HCT116 (cell line): ENCODE measurements at places on chromosomes 2 and 18. TPM values are rescaled to one million over a fixed set of nuclear protein-coding genes. Genes with fewer than 3 reads are reported as not detected.

DNA sequence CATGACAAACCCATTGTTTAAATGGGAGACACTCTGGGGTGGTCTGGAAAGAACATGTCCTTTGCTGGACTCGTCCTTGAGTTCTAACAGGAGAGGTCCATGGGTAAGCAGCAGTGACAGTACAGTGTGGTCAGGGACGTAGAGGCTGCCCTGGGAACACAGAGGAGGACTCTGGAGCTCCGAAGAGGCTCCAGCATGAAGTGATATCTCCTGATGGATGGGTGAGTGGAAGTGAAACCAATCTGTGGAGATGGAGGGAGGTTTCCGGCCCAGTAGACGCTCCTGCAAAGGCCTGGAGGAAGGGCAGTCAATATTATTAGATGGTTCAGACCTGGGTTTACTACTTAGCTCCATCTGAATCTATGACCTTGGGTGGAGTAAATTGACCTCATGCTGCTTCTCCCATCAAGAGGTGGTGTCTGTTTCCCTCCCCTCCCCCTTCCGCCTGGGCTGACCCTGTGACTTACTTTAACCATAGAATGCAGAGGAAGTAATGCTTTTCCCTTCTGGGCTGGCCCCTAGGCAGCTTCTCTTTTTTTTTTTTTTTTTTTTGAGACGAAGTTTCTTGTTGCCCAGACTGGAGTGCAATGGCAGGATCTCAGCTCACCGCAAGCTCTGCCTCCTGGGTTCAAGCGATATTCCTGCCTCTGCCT, 2.3 kb upstream of the TFCP2L1 start:
- H3K27ac ChIP-seq = no peak overlapping the region
- H3K36me3 ChIP-seq = no peaks in the 10 kb centered on the region
- no peak for DNase-seq
- H3K4me3 ChIP-seq = no peak overlapping the region
- H3K4me1 ChIP-seq = no peaks in the 10 kb centered on the region
- no peaks in the 10 kb centered on the region for H3K27me3 ChIP-seq

DNA sequence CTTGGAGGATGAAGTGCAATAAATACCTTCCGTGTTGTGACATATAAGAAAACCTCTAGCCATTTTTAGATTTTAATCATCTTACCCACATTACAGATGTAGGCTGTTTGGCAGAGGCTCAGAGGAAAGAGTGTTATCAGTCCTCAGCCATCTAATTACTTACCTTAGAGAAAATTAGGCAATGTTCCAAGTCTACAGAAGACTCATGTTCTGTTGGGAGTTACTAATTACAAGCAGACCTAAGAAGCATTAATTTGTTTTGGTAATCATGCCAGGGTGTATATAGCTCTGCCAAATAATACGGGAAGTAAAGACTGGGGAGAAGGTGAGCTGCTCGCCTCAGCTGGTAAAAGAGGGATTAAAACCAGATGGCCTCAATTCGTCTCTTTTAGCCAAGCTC, 125.8 kb upstream of the PGAP1 start:
- no peaks in the 10 kb centered on the region for H3K27me3 ChIP-seq
- no peaks in the 10 kb centered on the region for H3K36me3 ChIP-seq
- no peak for DNase-seq
- H3K4me3 ChIP-seq = no peak overlapping the region

DNA sequence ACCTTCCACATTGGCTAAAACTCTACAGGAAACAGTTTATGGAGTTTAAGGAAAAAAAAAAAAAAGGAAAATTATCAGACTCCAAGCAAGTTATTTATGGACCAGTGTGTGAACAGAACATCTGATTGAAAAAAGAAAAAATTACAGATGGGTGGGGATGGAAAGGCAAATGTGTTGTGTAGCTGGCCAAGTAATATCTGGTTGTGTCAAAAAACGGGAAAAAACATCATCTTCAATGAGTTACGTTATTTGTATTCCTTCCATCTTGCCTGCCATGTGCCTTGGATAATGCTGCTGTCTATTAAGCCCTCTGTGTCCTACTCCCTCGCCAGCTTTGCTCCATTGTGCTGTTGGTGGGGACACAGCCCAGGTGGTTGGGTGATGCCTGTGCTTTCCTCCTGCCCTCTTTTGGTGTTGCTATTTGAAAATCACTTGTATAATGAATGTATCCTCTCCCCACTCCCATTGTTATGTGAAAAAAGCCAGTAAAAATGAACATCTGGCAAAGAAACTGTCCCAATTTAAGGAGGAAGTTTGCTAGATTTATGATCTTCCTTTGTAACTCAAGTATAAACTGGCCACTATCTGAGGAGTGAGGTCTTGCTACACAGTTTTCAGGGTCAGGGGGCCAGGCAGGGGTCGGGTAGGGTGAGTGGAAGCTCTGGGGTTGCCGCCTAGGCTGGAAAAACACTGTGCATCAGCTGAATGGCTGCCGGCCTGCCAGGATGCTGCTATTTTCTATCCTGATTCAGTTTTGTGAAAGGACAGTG, 155.9 kb downstream of the FMNL2 start:
- no peak overlapping the region for H3K27ac ChIP-seq
- no peak for DNase-seq
- H3K36me3 ChIP-seq = no peaks in the 10 kb centered on the region
- H3K4me3 ChIP-seq = no peak overlapping the region
- H3K4me1 ChIP-seq = peaks cover 30% of the 10 kb centered on the region

- no peaks in the 10 kb centered on the region for H3K4me1 ChIP-seq
- no peak overlapping the region for H3K4me3 ChIP-seq
- no peaks in the 10 kb centered on the region for H3K36me3 ChIP-seq
Observed at GRCh38 chr2:193482557-193482956, 1287.8 kb upstream of the TMEFF2 start.

GRCh38 chr2:80326214-80326613, 21.7 kb upstream of the LRRTM1 start:
- H3K4me1 ChIP-seq = no peaks in the 10 kb centered on the region
- no peaks in the 10 kb centered on the region for H3K36me3 ChIP-seq
- DNase-seq = no peak
- no peak overlapping the region for H3K4me3 ChIP-seq
- H3K27ac ChIP-seq = no peak overlapping the region
- H3K27me3 ChIP-seq = no peaks in the 10 kb centered on the region

DNA sequence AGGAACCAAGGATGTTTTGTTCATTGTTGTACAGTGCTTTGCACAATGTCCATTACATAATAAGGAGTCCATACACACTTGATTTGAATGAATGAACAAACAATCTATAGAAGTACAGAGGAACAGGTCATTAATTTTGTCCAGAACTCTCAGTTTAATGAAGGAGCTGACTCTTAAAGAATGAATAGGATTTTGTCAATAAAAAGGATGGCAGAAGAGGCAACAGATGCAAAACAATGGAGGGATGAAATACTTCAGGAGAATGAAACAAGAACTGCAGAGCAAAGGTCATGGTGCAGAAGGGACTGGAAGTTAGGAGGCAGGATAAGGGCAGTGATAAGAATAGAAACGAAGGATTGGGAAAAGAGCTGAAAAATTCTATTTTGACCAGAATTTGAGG, 28.7 kb upstream of the COL5A2 start:
- no peaks in the 10 kb centered on the region for H3K36me3 ChIP-seq
- no peak overlapping the region for H3K27ac ChIP-seq
- no peak for DNase-seq
- no peak overlapping the region for H3K4me3 ChIP-seq

DNA sequence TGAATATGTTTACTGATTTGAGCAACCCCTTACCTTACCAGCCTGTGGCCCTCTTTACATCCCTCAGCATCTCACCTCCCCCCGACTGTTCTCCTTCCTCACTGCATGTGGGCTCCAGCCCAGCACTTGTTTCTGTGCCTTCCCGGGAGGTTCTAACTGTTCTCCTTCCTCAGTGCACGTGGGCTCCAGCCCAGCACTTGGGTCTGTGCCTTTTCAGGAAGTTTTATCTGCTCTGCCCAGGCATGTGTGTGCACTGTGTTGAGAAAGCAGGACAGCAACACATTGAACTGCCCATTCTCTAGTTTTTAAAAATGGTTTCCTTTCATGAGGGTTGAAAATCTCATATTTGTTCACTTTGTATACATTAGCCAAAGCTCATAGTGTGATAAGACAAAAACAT, 158.4 kb downstream of the ATP9B start:
- H3K36me3 ChIP-seq = no peaks in the 10 kb centered on the region
- H3K27me3 ChIP-seq = no peaks in the 10 kb centered on the region
- H3K4me1 ChIP-seq = no peaks in the 10 kb centered on the region
- no peak overlapping the region for H3K27ac ChIP-seq
- H3K4me3 ChIP-seq = no peak overlapping the region

DNA sequence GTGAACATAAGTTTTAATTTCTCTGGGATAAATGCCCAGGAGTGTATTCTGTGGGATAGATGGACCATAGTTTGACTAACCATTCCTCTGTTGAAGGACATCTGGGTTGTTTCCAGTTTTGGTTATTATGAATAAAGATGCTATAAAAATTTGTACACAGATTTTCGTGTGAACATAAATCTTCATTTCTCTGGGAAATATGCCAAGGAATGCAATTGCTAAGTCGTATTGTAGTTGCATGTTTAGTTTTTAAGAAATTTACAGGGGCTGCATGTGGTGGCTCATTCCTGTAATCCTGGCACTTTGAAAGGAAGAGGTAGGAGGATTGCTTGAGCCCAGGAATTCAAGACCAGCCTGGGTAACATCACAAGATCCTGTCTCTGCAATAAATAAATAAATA, 6.9 kb upstream of the SLC11A1 start:
- no peaks in the 10 kb centered on the region for H3K4me1 ChIP-seq
- no peaks in the 10 kb centered on the region for H3K27me3 ChIP-seq
- no peak overlapping the region for H3K27ac ChIP-seq
- H3K36me3 ChIP-seq = no peaks in the 10 kb centered on the region
- no peak for DNase-seq

DNA sequence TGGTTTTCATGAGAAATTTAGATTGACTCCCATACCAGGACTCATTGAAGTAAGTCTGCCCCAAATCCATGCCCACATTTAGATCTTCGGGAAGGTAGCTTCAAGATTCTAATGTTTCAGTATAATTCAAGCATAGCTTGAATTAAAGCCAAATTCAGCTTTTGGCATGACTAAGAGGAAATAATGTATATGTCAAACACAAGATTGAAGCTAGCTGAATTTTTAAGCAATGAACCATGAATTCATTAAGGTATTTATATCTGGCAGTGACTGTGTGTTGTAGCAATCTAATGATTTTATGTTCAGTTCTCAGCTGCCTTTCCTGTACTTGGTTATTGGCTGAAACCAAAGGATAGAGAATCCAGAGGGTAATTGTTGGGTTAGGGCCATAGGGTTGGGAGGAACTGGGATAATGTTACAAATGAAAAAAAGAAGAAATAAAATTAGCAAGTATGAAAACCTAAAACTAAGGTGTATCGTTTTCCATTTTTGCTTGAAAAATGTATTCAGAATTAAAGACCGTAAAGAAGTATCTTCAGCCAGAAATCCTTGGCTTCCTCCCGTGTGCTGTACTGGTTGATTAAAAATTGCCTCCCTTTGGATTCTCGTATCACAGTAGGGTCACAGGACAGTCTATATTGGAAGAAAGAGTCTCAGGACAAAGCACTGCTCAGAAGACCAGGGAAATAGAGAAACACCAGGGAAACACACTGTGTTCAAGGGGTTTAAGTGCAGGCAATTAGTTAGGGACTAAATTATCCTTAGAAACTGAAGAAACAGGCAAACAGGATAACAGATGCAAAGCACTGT, 119.0 kb upstream of the FN1 start:
- no peaks in the 10 kb centered on the region for H3K4me1 ChIP-seq
- no peaks in the 10 kb centered on the region for H3K27me3 ChIP-seq
- H3K36me3 ChIP-seq = no peaks in the 10 kb centered on the region
- H3K4me3 ChIP-seq = no peak overlapping the region
- H3K27ac ChIP-seq = no peak overlapping the region

GRCh38 chr2:195003881-195004471, 653.0 kb upstream of the SLC39A10 start:
- no peaks in the 10 kb centered on the region for H3K4me1 ChIP-seq
- DNase-seq = no peak
- H3K36me3 ChIP-seq = no peaks in the 10 kb centered on the region
- no peak overlapping the region for H3K4me3 ChIP-seq
- no peaks in the 10 kb centered on the region for H3K27me3 ChIP-seq

DNA sequence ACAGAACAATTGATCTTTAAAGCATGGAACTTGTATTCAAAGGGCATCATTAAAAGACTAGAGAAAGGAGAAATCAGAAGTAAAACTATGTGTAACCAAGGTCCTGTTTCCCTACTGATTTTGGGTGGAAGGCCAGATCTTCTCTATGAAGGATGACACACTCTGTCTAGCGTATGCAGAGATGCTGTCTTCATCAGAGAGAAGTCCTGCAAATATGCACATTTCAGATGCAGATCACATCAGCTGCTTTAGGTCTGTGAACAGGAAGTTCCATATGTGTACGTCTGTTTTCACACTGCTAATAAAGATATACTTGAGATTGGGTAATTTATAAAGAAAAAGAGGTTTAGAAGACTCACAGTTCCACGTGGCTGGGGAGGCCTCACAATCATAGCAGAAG, 857.3 kb downstream of the CNTNAP5 start:
- no peak overlapping the region for H3K27ac ChIP-seq
- H3K36me3 ChIP-seq = no peaks in the 10 kb centered on the region
- no peaks in the 10 kb centered on the region for H3K4me1 ChIP-seq
- DNase-seq = no peak
- H3K27me3 ChIP-seq = no peaks in the 10 kb centered on the region
- no peak overlapping the region for H3K4me3 ChIP-seq

- no peaks in the 10 kb centered on the region for H3K36me3 ChIP-seq
- DNase-seq = no peak
- H3K4me3 ChIP-seq = no peak overlapping the region
- H3K27ac ChIP-seq = no peak overlapping the region
- no peaks in the 10 kb centered on the region for H3K27me3 ChIP-seq
Observed at GRCh38 chr18:39958876-39959275, 1996.2 kb upstream of the PIK3C3 start.

- DNase-seq = no peak
- no peak overlapping the region for H3K27ac ChIP-seq
- H3K36me3 ChIP-seq = no peaks in the 10 kb centered on the region
- H3K27me3 ChIP-seq = no peaks in the 10 kb centered on the region
- no peak overlapping the region for H3K4me3 ChIP-seq
Observed at GRCh38 chr2:57711991-57712390, 334.6 kb upstream of the VRK2 start.

- H3K4me3 ChIP-seq = no peak overlapping the region
- H3K4me1 ChIP-seq = no peaks in the 10 kb centered on the region
- no peak overlapping the region for H3K27ac ChIP-seq
- no peaks in the 10 kb centered on the region for H3K27me3 ChIP-seq
- no peaks in the 10 kb centered on the region for H3K36me3 ChIP-seq
- DNase-seq = no peak
Observed at GRCh38 chr2:22035361-22035830, 911.6 kb downstream of the TDRD15 start.

- no peak overlapping the region for H3K27ac ChIP-seq
- H3K4me3 ChIP-seq = no peak overlapping the region
- no peaks in the 10 kb centered on the region for H3K36me3 ChIP-seq
- H3K4me1 ChIP-seq = peaks cover 46% of the 10 kb centered on the region
- no peaks in the 10 kb centered on the region; the same call in 1 of the 2 replicates for H3K27me3 ChIP-seq
Observed at GRCh38 chr2:149167001-149167780, 128.7 kb downstream of the LYPD6B start.

COL3A1 gene
- total RNA-seq = 1.0 TPM

C2orf78 gene
- 1.5 TPM for total RNA-seq

MSH6 gene
- total RNA-seq = 71.2 TPM

RGPD3 gene
- 0.15 TPM for total RNA-seq

NGEF gene
- 12.6 TPM for total RNA-seq
